ENCODE measurements at places on chromosomes 5 and 9.
A peak's percentile ranks its signal among the peaks of the same experiment; 100 is the strongest.

DNA sequence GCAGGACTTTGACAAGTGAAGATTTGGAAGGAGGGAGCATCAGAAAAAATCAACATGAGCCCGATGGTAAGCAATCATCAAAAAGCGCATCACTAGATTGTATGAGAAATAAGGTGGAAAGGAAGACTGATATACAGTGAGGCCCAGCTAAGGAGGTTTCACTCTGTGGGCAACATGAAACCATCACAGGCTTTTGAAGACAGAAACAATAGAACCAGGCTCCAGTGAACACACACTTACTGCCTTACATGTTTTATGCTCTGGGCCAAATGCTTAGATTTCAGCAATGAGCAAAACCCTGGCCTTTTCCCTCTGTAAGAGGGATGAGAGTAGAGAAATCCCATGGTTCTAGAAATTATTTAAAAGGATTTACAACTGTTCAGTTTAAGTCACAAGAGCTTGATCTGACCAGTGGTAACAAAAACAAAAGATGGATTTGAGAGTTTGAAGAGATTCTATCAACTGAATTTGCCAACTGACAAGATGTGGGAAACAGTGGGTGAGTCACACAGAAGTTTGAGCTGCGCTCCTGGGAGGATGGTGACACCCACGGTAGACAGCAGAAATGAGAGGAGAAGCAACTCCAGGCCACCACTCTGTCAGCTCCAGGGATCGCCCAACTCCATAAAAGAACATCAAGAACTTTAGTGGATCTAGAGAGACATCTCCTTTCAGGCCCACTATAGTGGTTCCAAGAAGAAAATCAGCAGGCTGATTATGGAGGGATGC lies 261.8 kb downstream of the MCTP1 start:
- no peak for DNase-seq

DNA sequence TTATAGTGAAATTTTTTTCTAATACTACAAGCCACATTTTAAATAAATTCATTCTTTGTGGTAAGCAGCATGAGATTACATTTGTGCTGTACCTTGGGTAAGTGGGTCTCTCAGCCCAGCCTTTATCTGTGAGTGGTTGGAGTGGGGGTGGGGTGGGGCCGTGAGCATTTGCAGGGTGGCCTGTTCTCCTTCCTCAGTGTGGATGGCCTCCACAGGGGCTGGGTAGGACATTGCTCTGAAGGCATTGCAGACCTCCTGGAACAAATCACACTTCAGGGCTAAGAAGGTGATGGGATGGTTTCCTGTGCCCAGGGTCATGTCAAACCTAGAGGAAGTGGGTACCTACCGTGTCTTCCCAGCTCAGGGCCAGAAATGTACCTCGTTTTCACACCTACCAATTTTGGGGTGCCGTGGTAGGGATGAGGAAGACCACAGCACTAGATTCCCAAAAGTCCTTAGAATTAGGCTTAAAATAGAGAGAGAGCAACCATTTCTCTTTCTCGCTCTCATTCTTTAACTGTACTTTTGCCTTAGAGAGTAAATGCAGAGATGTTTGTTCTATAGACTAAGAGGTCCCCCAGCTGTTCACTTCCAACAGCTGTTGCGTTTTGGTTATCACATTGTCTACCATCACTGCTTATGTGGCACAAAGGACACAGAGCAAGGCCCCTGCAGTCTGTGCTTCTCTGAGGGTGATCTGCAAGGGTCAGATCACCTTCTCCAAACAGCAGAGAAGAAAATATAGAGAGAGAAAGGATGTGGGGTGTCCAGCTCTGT lies 83.4 kb upstream of the CTSL start:
- DNase-seq = no peak

DNA sequence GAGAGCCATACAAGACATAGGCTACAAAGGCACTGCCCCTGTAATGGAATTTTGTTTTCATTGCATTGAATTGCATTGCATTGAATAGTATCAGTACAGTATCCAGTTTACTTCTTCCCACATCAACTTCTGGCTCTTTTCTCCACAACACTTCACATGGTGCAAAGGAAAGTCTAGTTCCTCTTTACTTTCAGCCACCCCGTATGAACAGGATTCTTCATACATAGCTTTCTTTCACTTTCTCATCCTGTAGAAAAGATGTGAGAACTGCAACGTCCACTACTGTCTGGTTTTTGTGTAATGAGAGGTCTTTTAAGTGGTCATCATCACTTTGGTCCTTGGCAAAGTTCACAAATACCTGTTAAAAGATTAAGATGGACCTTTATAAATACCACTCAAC lies 20.2 kb downstream of the NIPSNAP3B start:
- DNase-seq = no peak

GRCh38 chr5:873328-873727 lies 19.3 kb downstream of the BRD9 start:
- DNase-seq = no peak

- no peak for DNase-seq
Observed at GRCh38 chr9:129414377-129414992, 206.4 kb downstream of the C9orf50 start.

DNA sequence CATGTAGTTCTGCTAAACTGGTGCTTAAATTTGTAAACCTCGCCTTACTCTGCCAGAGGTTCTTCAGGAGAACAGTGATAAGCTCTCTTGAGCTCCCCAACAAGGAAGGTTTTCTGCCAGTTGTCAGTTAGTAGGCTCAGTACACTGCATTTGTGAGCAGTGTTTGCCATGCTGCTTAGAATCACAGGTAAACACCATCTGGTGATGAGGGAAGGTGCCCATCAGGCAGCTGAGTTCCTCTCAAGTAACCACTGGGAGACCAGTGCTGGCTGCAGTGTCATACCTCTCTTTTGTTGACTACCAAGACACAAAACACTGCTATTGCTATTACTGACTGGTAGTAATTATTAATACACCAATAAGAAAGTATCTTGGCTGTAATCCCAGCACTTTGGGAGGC lies 186.2 kb upstream of the OTULINL start:
- no peak for DNase-seq

DNA sequence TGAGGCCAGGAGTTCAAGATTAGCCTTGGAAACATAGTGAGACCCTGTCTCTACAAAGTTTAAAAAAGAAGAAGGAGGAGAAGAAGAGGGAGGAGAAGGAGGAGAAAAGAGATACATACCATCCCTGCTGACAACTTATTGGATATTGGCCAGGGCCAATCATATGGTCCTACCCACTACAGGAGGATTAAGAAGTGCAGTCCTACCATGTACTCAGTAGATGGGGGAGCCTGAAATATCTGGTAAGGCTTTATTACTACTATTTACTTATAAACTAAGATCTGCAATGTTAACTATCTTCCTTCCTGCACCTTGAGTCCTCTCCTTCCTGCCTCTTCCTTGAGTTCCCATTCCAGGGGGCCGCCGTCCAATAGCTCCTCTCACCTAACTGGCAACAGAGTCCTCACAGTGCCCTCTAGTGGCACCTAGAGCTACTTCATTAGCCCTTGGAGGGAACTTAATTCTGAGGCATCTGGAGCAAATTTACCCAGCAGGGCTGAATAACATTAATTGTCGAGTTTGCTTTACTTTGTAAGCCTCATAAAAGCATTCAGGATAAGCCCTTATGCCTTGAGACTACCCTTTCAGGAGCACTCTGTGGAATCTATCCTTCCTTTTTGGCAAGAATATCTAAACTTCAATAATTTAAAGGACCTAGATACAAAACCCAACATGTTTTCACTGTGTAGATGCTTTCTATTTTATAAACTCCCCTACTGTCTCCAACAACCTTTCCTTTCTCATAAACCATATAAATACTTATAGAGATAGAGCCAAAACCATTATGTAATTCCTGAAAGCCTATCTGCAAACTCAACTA lies 39.1 kb upstream of the RANBP6 start:
- peak; percentile 54 for DNase-seq

- DNase-seq = no peak
Observed at GRCh38 chr9:135374591-135374990, 105.0 kb upstream of the PPP1R26 start.

All from stimulated activated naive CD8-positive, alpha-beta T cell treated with anti-CD3 and anti-CD28 coated beads, Interleukin-15, amount 100 ng/mL, for 72 hours (primary cell).